ENCODE measurements at places on chromosomes 12 and 14.

- DNase-seq = no peak
Measured at GRCh38 chr12:57441846-57442427, 7.4 kb downstream of the INHBC start.

- no peak for DNase-seq
Measured at GRCh38 chr14:51552275-51552674, 99.4 kb upstream of the FRMD6 start.

DNA sequence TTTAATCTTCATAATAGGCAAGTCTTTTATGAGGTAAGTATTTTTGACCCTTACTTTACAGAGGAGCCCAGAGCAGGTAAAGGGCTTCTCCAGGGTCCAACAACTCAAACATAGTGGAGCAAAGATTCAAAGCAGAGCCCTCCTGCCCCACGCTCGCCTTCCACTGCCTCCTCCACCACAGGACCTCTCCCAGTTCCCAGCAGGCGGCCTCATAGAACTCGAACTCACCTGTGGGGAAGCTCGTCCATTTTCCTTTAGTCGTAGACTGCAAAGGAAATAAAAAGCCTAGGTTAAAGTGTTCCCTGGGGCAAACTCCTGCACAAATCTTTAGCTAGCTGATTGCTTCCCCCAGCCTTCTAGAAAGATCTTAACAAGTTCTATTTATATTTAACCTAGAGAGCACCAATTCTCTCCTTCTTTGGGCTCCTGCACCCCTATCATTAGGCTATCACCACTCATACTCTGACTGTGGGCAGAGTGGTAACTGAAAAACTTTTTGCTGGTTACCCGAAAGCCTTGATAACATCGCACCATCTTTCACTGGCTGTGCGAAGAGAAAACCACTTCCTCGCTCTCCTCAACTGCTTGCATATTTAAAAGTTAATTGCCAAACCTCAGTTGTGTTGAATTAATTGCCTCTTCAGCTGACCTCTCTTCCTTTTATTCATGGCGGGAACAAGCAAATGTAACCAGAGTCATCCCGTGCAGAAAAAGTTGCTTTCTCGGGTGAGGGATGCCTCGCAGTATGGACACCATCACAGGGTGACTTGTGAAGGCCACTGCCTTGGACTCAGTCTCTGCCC is 299.6 kb downstream of the DPF3 start:
- DNase-seq = no peak

DNA sequence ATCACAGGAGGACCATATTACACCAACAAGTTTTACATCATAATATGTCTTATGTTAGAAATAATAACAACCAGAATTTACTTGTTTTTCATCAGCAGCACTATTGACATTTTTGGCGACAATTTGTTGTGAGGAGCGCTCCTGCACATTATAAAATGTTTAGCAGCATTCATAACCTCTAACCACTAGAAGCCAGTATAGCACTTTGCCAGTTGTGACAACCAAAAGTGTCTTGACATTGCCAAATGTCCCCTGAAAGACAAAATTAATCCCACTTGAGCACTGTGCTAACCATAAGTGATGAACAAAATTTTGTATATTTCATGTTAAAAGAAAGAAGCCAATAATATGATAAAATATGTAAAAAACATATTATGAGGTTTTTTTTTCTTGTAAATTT is 356.9 kb upstream of the LMO3 start:
- DNase-seq = no peak

DNA sequence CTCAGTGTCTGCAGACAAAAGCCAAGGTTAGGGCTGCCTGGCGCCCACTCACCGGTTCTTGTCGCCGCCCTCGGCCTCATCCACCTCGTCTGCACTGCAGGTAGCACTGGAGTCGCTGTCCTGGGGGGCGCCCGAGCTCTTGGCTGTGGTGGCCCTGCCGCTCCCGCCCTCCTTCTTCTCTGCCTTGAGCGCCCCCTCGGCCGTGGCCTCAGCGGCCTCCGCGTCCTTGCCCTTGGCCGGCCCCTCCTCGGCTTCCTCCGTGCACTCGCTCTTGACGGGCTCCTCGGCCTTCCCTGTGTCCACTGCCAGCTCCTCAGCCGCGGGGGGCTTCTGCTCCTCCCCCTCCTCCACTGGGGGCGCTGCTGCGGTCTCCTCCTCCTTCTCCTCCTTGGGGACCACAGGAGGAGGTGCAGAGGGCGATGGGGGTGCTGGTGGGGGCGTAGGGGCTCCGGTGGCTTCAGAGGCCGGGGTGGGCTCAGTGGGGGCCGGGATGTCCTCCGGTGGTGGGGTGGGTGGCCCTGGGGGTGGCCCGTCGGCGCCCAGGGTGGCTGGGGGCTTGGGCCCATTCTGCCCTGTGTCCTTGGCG is 77.2 kb downstream of the RFLNA start:
- no peak for DNase-seq

DNA sequence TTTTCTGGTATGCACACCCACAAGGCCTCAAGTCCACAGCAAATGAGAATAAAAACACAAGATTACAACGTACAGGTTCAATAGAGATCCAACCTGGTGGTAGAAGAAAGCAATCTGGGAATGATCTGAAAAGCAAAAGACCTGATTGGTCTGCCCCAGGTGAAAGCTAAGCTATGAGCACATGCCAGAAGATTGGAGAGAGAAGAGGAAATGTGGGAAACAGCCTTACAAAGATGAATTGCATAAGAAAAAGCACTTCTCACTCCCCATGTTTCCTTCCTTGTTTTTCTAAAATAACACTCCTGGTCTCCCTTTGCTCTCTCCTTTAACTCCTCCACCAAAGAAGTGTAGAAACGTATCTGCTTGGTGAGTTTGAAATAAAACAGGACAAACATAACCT is 77.3 kb upstream of the ANO6 start:
- DNase-seq = no peak

DNA sequence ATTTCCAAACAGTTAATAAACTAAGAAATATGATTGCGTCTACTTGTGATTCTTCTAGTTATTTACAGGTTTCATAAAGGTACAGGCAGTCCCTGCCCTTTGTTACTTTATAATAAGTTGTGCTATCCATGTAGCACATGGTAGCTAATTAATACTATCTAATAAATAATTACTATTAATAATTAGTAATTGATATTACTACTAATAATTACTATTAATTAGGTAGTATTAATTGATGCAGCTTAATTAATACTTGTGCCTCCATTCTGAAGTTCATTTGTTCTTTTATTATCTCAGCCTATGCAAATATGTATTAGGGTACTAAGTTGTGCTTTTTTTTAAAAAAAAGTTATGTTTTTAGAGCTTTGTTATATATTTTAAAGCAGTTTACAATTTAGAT is 92.3 kb upstream of the TRHDE start:
- DNase-seq = no peak

GRCh38 chr12:59383079-59383822 is 212.6 kb upstream of the SLC16A7 start:
- DNase-seq = no peak

DNA sequence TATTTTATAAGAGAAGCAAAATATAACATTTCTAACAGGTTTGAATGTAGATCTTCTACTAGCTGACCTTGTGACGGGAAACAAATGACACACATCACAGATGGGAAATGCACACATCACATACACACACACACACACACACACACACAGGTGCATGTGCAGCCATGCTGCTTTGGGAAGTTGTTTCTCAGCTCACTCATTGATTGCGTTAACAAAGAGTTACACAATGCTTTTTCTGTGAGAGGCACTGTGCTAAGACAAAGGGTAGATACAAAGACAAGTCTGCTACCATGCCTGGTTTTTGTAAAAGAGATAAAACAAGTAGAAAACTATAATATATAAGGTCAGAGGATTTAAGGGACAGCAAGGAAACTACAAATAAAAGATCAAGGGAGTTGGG is 1.3 kb upstream of the NR1H4 start:
- DNase-seq = no peak

DNA sequence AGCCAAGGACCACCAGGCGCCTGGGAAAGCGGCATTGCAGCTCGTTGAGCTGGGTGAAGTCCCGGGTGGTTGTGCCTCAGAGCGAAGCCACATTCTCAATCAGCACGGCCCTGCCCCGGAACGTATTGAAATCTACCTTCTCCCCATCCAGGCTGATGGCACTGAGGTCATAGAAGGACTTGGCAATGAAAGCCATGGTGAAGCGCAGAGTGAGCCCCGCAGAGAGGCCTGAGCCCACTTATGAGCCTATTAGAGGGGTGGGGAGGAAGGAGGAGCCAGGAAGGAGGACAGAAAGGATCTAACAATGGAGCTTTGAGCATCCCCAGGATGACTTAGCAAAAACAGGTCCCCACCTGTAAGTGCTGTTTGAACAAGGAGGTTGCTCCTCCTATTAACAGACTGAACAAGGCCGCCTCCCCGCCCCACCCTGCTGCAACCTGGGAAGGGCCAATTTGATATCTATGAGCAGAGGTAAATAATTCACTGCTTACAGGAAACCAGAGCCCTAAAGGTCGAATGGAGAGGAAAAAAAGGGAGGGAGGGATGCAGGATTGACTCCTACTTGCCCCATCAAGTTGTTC is at the start of gene GPX2:
TSS of gene GPX2 (minus strand) at position 215 of the 581 bp plus-strand sequence. CDS start at position 196, 19 bp downstream.
- DNase-seq = peak; percentile 80

- DNase-seq = no peak
Measured at GRCh38 chr12:15544589-15544988, 222.3 kb downstream of the PTPRO start.

GRCh38 chr14:54837508-54838149 is 65.0 kb downstream of the GCH1 start:
- DNase-seq = no peak

DNA sequence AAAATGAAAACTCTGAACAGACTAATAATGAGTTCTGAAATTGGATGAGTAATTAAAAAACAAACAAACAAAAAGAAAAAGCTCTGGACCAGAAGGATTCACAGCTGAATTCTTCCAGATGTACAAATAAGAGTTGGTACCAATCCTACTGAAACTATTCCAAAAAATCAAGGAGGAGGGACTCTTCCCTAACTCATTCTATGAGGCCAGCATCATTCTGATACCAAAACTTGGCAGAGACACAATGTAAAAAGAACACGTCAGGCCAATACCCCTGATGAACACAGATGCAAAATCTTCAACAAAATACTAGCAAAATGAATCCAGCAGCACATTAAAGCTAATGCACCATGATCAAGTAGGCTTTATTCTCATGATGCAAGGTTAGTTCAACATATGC is 183.9 kb upstream of the CNOT2 start:
- no peak for DNase-seq

- no peak for DNase-seq
Measured at GRCh38 chr14:40113671-40114070, 681.4 kb upstream of the FBXO33 start.

GRCh38 chr14:23523229-23524016 is 28.1 kb downstream of the ZFHX2 start:
- DNase-seq = no peak

DNA sequence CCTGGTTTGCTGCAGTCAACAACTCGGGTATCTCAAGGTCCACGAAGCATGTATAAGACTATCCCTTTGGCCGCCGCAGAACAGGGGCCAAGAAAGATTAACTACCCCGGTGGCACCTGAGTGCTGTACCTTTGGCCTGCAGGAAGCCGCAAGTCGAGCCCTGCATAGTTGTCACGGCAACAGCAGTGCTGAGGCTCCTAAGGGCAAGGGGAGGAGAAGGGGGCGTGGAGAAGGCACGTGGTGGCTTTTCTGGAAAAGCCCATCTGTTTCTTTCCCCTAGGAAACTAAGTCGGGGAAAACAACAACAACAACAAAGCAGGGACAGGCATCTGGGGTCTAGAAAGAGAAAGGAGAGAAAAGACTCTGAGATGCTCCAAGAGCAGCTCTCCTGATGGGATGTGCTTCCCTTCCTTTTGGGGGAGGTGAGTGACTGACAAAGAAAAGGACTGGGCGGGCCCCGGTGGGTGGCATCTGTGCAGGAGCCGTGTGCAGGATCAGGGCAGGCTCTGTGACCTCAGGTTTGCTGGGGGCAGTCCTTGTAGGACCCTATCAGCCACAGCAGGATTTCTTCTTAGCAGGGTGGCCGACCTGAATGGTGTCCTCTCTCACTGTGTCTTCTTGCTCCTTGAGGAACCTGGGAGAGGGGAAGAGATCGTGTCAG is 123.9 kb downstream of the PRMT8 start:
- no peak for DNase-seq

DNA sequence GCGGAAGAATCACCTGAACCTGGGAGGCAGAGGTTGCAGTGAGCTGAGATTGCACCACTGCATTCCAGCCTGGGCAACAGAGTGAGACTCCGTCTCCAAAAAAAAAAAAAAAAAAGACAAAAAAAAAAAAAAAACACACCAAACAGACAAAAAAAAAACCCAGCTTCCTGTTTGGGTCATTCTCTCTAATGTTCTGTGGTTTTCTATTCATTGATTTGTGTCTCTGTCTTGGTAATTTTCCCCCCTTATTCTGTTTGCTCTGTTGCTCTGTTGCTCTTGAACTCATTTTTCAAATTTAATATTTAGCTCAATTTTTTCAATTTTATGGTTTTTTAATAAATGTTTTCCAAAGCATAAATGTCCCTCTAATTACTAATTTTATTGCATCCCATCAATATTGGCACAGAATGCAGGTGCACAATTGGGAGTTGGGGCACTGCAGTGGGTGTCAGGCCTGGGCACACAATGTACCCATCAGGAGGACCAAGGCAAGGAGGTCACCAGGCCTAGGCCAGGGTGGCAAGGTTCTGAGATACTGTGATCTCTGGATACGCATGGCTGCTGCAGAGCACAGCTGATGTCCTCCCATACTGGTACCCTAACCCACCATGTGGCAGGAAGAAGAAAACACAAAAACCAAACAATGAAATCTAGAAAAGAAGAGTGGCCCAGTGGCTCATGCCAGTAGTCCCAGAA is 8.0 kb upstream of the GNPTAB start:
- no peak for DNase-seq

DNA sequence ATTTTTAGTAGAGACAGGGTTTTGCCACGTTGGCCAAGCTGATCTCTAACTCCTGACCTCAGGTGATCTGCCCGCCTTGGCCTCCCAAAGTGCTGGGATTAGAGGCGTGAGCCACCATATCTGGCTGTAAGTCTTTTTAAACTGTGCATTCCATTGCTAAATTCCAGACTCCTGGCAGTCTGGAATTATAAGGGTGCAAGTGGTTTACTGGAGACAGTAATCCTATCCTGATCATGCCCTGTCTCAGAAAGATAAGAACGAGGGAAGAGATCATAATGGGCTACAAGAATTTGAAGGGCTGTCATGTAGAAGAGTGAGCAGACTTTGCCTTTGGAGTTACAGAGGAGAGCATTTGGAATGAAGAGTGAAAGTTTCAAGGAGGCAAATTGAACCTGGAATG is 6.8 kb upstream of the SLC4A8 start:
- DNase-seq = no peak

- no peak for DNase-seq
Measured at GRCh38 chr14:89720741-89721729, 233.5 kb downstream of the EFCAB11 start.

GRCh38 chr14:72739446-72740405 is 154.2 kb downstream of the DPF3 start:
- DNase-seq = no peak

DNA sequence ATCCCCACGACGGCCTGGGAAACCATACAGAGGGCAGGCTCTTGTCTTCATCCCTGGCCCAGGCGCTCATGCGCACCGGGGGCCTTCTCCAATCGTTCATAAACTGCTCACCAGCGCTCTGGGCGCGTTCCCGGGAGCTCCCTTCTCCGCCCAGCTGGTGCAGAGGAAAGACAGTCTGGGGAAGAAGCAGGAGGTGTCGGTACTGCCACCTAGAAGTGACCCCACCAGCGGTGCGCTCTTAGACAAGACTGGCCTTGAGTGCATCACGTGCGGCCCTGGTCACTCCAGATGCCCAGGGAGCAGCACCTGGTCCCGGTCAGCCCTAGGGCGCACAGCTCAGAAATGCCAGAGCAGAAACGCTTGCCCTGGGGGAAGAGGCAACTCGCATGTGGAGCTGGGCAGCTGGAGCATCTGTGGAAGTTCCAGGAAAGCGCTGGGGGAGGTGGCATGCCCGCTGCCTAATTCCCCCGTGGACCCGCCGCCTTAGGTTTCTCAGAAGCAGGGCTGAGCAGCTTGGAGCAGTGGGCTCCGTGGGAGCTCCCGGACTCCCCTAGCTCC is 2.5 kb downstream of the GSC start:
- DNase-seq = no peak

Measured in NCI-H526 (cell line).